ENCODE measurements at places on chromosomes 1 and 21.

- no peak for DNase-seq
Measured at GRCh38 chr21:14629461-14629860, 83.3 kb upstream of the SAMSN1 start.

GRCh38 chr1:234758851-234759250 is 148.9 kb upstream of the IRF2BP2 start:
- DNase-seq = peak; percentile 65

- no peak for DNase-seq
Measured at GRCh38 chr1:46617108-46617800, 643 bp upstream of the MOB3C start.

- DNase-seq = no peak
Measured at GRCh38 chr1:186829686-186830587, 1.2 kb downstream of the PLA2G4A start.

DNA sequence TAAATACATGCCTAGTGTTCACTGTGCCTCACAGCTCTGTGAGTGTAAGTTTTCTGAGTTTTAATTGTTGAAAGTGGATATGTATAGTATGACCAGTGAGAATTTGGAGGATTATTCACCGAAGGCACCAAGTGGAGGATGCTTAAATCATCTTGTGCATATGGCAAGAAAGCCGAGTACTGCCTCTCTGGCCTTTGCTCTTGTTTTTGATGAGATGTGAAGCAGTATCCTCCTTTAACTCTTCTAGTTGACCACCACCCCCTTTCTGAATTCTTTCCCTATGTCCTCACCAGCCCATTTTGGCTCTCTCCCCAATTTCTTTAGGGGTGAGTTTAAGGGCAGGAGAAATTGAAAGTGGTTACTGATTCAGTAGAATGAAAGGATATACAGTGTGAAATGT is 130.4 kb downstream of the SYT2 start:
- DNase-seq = no peak

- DNase-seq = no peak
Measured at GRCh38 chr21:43861706-43862105, 3.3 kb upstream of the AGPAT3 start.

GRCh38 chr1:32884726-32885125 is 1.6 kb upstream of the HPCA start:
- no peak for DNase-seq

Measured in activated naive CD4-positive, alpha-beta T cell treated with anti-CD3 and anti-CD28 coated beads, Interleukin-2, amount 10 ng/mL, durations not matched to agents 7 days and 5 days (primary cell).